Hematopoietic multipotent progenitor cell treated with erythropoietin and hydrocortisone succinate and interleukin-3 and kit ligand, for 15 days (in vitro differentiated cells): ENCODE measurements at places on chromosomes 1 and 21.

DNA sequence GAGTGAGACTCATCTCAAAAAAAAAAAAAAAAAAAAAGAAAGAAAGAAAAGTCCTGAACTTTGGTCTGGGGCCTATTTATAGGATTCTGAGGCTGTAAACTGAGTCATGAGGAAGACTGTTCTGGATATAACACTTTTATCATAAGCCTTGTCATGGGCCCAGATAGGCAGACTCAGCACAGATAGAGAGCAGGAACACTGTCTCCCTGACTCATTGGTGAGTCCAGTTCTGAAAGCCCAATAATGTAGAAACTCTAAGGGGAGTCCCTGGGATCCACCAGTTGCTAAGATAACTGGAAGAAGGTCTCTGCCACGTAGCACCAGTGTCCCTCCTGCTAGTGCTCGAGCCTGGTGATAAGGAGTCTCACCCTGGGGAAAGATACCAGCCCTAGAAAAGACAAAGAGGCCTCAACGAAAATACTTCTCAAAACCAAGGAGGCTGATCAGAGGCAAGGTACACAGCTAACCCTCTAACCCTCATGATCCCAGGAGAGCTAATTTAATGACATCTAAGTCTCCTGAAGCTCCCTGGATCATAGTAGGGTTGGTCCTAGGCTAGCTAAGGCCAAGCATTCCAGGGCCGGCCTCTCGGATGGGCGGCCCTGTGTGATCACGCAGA, 43.5 kb downstream of the LPAR3 start:
- no peak for DNase-seq

DNA sequence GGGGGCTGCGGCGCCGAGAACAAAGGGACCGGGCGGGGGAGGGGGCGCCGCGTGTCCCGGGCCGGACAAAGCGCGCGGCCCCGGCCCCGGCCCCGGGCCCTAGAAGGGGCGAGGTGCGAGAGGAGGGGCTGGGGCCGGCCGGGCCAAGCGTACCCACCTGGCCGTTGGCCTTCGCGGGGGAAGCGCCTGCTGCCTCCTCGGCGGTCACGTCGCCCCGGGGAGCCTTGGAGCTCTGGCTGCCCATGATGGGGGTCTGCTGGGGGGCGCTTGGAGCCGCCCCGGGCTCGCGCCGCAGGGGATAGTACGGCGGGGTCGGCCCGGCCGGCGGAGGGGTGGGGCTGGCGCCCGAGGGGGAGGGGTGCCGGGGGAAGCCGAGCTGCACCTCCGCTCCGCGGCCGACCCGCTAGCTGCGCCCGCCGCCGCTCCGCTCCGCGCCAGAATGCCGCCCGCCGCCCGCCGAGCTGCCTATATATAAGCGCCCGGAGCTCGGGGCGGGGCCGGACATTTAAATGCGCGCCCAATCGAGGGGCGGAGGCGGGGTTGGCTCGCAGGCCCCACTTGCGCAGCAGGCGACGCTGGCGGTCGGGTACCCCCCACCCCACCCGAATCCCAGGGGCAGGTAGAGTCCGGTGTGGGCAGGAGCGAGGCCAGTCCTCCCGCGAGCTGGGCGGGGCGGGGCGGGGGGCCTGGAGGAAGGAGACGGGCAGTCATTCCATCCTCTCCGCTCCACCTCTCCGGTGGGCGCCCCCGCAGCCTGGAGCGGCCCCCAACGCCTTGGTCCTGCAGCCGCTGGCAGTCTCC, at the start of gene MARCKSL1:
Gene MARCKSL1 (minus strand): TSS at position 444 of the 801 bp plus-strand sequence. CDS start 200 bp downstream, at position 244.
- DNase-seq, result peak; percentile 63

- DNase-seq, result no peak
These were observed 32.0 kb upstream of the IGSF5 start for GRCh38 chr21:39712976-39713375.

DNA sequence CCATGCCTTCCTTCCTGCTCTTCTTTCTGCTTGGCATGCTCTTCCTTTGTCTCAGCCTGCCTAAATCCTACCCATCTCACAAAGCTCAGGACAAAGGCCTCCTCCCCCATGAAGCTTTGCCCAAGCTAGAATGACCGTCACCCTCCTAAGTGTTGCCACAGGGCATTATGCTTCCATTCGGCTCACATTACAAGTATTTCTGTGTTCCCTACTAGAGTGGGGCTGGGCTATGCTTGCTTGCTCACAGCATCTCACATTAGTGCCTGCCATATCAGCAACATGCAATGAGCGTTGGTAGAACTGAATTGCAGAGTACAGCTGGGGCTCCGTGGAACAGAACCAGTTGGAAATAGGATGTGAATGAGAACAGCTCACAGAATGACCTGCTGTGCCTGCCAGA, 82.8 kb downstream of the CD58 start:
- DNase-seq, result no peak

- DNase-seq, result no peak
These were observed 5.6 kb upstream of the YBX1 start for GRCh38 chr1:42676534-42677087.

- no peak for DNase-seq
These were observed 164.8 kb downstream of the TPR start for GRCh38 chr1:186210258-186210657.

GRCh38 chr1:86695400-86695799, 9.0 kb upstream of the SH3GLB1 start:
- no peak for DNase-seq

DNA sequence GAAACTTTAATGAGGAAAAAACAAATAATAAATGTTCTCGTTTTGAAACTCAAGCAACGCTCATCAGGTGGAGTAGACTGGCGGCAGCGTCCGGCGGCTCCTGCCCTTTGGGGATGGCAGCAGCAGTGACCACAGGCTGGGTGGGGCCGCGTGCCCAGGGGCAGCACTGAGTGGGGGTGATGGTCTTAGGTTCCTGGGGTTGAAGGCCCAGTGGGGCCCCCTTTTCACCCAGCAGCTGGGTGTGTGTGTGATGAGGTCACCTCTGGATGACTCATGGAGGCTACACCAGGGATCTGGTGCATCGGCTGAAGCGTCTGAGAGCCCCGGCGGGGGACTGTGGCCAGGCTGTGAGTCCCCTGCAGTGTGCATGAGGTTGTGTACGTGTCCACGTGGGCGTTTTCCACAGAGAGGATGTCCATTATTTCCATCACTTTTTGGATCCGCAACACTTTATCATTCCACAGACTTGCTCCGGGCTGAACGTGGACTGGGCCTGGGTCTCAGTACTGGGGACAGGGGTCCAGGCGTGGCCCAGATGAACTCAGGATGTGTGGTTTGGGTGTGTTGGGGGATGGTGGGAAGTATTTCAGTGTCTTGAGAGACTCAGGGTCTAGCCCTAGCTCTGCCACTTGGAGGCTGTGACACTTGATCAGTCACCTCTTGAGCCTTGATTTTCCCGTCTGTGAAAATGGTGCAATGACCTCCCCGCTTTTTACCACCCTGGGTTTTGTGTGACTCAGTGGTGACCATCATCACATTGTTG, 25.6 kb downstream of the LDLRAP1 start:
- DNase-seq, result no peak

- no peak for DNase-seq
These were observed 17.1 kb downstream of the ZP4 start for GRCh38 chr1:237873487-237874211.

- DNase-seq, result no peak
These were observed 54.0 kb downstream of the NTPCR start for GRCh38 chr1:233004451-233004850.

DNA sequence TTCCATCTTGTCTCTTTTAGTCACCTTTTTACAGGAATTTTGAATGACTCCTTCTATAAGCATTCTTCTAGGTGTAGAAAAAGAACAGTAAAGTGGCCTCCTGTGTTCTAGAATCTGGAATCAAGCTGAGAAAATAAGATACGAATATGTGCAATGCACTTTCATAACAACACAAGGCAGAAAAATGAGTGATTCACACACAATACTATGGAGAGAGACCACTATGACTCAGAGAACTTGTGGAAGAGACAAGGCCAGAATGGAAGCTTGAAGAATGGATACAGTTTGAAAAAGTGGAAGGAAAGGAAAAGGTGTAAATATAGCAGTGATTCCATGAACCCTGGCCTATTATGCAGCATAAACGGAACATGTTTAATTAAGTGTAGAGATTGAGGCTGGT, 57.1 kb upstream of the SAMSN1 start:
- no peak for DNase-seq

DNA sequence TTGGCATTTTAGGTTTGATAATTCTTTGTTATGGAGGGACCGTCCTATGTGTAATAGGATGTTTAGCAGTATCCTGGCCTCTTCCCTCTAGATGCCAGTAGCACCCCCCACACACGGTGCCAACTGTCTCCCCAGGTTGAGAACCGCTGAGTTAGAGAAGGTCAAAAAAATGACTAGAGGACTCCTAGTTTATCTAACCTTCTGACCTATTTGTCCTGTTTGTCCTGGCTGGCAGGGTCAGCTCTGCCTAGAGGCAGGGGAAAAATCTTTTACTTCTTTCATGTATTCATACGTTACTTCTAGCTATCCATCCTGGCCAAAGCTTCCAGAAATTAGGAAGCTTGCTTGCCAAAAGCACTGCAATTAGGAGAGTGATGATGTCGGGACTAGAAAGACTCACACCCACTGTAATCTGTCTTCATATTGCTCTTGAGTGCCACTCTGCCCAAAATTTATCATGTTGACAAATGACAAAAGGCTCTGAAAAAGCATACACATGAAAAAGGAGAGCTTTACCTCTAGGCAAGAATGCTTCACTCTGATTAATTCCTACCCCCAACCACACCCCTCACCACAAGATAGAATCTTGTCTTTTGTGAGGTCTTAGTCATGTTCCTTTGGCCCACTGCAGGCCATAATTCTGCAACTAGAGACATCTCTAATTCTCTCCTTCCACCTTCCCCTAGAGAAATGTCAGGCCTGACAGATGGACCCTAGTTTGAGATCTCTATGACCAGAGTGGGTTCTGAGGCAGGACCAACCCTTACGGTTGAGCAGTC, 14.4 kb upstream of the AKR1A1 start:
- no peak for DNase-seq

GRCh38 chr1:179888071-179888470, 6.0 kb downstream of the TOR1AIP1 start:
- DNase-seq, result no peak

GRCh38 chr1:203500279-203500678, 6.3 kb downstream of the OPTC start:
- no peak for DNase-seq

DNA sequence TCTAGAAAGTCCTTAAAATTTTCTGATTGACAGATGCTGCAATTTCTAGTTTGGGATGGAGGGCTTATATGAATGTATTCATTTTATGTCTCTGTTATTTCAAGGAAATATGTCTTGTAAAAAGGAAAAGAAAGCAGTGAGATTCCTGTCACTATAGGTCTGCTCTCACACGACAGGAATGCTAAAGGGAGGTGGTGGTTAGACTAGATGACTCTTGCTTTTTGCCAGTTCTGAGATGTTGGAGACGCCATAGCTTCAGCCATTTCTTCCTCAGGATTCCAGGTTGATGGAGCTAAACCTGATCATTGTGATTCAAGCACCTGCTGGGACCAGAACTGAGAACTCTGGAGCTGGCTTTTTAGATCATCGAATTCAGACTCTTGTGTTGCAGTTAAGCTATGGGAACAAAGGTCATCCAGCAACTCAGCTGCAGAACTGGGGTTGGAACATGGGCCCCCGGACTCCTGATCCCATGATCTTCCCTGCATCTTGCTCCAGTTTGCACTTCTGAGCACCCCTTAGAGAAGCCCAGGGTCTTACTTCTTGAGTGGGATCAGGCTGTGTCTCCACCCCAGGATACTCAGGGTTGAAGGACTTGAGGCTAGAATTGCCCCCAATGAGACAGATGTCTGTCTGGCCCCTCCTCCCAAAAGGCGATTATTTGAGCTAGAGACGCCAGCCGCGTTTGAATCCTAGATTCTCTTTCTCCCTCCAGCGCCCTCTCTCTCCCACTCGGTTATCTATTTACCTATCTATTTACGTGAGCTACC, 46.7 kb upstream of the FOXO6 start:
- no peak for DNase-seq
